ENCODE measurements at places on chromosomes 3 and 15. TPM values are rescaled to one million over a fixed set of nuclear protein-coding genes. Genes with fewer than 3 reads are reported as not detected.

DNA sequence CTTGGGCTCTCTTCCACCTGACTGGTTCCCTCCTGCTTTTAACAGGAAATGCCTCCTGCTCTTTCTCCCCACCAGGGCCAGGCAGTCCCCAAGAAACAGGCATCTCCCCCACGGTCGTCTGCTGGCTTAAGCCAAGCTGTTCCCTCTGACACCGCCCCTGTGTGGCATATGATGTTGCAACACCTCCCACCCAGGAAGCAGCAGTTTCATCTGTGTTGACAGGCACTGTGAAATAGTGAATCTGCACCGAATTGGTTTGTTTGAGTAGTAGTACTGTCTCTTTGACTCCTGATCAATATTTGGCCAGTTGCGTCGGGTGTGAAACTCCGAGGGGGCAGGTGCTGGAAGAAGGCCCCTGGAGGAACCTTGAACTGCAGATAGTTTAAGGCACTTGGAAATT, 188.8 kb downstream of the FEZF2 start:
- no peak for DNase-seq

LRIG1 gene
- total RNA-seq: 26.4 TPM

ERC2 gene
- not detected for total RNA-seq

DNA sequence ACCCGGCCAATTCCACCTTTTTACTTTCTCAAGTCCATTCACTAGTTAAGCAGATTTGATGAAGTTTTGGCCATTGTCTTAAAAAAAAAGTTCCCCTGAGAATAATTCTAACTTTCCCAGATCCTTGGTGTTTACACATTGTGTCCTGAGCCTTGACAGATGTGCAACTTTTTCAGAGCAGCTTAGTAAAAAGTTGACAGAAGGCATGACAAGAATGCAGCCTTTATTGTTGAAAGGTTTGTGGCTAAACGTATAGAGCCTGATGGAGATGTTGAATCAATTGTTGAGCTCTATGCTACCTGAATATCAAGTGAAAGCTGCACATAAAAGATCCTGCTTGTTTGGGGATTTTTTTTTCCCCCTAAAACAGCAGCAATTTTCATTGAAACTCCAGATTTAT, 75.3 kb upstream of the CMTM7 start:
- DNase-seq: no peak

GLT8D1 gene
- total RNA-seq: 43.0 TPM

DNA sequence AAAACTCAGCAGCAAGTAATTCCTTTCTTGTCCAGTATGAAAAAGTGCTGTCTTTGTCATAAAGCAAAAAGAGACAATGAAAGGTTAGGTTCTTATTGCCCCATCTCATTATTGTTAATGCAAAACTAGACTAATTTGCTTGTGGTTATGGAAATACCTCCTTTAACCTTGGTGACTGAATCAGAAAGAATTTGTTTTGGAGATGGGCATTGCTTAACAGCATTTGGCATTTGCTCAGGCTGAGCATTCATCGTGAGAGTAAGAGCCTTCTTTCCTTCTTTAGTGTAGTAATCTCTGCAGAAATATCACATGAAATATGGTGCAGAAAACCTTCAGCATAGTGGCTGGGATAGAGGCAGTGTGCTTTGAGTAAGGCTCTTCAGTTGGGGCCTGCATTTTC, 103.1 kb downstream of the CNTN6 start:
- no peak for DNase-seq

GRCh38 chr3:10527295-10528001, 22.1 kb upstream of the ATP2B2 start:
- no peak for DNase-seq

KBTBD12 gene
- total RNA-seq: not detected

GRCh38 chr3:196643201-196643749, 3.8 kb downstream of the NRROS start:
- DNase-seq: no peak

DNA sequence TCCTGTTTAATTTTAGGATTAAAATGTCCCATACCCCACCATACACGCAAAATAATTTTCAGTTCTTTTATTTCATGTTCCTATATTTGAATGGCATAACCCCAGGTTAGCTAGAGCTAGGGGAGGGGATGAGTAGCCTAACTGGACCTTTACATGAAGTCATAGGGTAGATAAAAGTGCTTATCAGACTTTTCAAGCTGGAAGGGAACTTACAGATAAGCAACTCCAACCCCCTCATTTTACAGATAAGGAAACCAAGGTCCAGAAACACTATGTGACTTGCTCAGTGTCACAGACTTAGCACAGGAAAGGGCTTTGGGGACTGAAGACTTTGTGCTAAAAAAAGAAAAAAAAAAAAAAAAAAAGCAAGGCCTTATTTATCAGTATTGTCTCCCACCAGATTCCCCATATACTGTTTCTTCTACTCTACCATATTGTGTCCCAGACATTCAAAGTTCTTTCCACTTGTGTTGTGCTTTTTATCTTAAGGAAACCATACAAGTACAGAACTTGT, 10.6 kb upstream of the TNIK start:
- DNase-seq: no peak

ITIH1 gene
- not detected for total RNA-seq

DNA sequence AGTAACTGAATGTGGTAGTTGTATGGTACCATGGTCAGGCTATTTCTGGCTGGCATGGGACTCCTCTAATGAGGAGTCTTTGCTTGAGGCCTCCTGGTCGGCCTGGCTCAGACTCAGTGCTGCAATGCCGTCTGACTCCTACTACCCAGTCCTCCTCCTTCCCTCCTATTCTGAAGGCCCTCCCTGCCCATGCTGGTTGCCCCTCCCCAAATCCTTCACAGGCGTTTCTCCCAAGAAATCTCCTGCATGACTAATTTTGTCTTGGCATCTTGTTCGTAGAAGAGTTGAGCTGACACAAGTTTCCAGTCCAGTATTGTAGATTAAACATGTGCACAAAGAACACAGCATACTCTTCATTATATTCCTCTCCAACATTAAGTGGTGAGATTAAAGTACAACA, 115.5 kb downstream of the NFKBIZ start:
- DNase-seq: no peak

DNA sequence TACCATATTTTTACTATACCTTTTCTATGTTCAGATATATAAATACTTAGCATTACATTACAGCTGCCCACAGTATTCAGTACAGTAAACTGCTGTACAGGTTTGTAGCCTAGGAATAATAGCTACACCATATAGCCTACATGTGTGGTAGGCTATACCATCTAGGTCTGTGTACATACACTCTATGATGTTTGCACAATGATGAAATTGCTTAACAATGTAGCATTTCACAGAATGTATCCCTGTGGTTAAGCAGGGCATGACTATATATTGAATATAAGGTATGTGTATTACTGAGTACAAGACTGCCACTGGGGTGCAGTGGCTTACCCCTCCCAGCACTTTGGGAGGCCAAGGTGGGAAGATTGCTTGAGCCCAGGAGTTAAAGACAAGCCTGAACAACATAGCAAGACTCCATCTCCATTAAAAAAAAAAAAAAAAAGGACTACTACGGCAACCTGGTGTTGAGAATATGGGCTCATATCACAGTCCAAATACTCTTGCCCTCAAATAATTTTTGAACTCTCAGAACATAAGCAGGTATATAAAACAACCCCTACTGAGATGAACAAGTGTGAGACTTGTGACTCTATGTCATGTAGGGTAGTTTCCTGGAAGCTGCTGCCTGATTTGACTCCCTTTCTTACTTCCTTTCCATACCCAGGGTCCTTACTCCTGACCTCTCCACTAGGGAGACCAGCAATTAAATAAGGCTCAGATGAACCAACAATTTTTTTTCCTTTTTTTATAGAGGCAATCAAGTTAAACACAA, 4.8 kb downstream of the PPP1R14D start:
- no peak for DNase-seq

GRCh38 chr3:143895805-143896204, 47.5 kb upstream of the SLC9A9 start:
- DNase-seq: no peak

DNA sequence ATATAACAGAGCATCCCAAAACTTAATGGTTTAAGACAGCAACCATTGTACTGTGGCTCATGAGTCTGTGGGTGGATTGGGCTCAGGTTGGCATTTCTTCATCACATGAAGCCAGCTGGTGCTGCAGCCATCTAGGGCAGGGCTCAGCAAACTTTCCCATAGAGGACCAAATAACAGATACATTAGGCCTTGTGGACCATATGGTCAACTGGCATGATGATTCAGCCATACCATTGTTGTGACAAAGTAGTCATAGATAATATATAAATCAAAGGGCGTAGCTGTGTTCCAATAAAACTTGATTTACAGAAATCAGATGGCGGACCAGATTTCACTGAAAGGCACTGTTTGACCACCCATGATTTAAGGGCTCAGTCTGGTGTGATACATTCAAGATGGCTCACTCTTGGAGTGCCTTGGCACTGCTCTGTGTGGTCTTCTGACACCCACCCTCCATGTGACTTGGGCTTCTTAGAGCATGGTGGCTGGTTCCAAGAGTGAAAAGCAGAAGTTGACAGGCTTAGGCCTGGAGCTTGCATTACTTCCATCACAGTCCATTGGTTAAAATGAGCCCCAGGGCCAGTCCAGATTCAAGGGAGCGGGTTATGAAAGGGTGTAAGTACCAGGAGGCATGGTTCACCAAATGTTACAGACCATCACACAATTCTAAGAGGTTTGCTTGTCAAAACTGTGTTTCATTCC, 40.8 kb upstream of the BHLHE40 start:
- no peak for DNase-seq

DNA sequence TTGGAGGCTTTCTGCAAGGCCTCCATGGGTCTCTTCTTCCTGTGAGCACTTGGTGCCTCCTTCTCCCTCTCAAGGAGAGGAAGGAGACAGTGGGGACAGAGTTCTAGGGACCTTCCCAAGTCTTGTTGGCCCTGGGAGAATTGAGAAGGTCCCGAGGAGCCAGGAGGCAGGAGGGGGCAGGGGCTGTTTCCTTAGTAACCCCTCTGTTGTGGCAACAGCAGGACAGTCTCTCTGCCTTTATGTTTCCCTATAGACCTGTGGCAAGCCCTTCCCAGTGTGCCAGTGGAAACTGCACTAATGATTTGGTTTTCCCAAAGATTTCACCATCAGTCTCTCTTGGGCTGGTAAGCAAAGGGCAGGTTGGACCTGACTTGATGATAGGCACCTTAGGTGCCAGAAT, 87.8 kb upstream of the GALNT15 start:
- DNase-seq: no peak

NTRK3 gene
- not detected for total RNA-seq

NSUN3 gene
- 14.0 TPM for total RNA-seq

DNA sequence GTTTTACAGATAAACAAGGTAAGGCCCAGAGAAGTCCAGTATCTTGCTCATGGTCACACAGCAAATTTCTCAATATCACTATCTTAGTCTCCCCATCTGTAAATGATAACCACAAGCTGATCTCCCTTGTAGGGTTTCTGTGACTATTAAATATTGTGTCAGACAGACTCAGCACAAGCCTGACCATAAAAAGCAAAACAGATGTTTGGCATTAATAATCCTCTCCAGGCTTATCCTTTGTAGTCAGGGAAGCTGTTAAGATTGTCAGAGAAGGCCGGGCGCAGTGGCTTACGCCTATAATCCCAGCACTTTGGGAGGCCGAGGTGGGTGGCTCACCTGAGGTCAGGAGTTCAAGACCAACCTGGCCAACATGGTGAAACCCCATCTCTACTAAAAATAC, 173.2 kb upstream of the PRICKLE2 start:
- no peak for DNase-seq

TLR9 gene
- total RNA-seq: 0.65 TPM

GRCh38 chr15:26691249-26691648, 81.6 kb downstream of the GABRB3 start:
- DNase-seq: no peak

- DNase-seq: no peak
These were observed 27.0 kb upstream of the IREB2 start for GRCh38 chr15:78411061-78411460.

- DNase-seq: no peak
These were observed 151.6 kb downstream of the SERPINI1 start for GRCh38 chr3:167887096-167887495.

- DNase-seq: no peak
These were observed 23.5 kb downstream of the CHP1 start for GRCh38 chr15:41254560-41254959.

GRCh38 chr3:58350627-58351013, 17.9 kb downstream of the PXK start:
- DNase-seq: no peak

SLC24A5 gene
- not detected for total RNA-seq

MESP1 gene
- total RNA-seq: 1.1 TPM

ZPLD1 gene
- total RNA-seq: not detected

SPATA12 gene
- not detected for total RNA-seq

TJP1 gene
- not detected for total RNA-seq

- DNase-seq: no peak
These were observed 13.0 kb downstream of the PHLDB2 start for GRCh38 chr3:111871809-111872623.

DNA sequence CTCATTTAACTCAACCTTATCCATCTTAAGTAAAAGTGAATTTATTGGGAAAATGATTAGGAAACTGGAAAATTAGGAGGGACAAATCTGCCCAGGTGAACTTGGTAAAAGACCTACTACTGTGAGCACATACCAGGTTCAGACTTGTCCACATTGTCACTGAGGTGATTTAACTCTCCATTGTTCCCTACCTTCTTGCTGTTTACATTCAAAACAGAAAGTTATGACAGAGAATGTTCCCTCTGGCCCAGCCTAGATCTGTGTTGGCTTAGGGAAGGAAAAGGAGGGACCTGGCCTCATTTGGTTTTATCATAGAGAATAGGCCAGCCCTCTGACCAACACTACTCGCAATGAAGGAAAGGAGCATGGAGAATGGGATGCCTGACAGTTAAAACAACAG, 117.6 kb downstream of the SATB1 start:
- DNase-seq: no peak

GRCh38 chr3:153094386-153094785, 67.6 kb upstream of the RAP2B start:
- DNase-seq: no peak

CPN2 gene
- total RNA-seq: not detected

DNA sequence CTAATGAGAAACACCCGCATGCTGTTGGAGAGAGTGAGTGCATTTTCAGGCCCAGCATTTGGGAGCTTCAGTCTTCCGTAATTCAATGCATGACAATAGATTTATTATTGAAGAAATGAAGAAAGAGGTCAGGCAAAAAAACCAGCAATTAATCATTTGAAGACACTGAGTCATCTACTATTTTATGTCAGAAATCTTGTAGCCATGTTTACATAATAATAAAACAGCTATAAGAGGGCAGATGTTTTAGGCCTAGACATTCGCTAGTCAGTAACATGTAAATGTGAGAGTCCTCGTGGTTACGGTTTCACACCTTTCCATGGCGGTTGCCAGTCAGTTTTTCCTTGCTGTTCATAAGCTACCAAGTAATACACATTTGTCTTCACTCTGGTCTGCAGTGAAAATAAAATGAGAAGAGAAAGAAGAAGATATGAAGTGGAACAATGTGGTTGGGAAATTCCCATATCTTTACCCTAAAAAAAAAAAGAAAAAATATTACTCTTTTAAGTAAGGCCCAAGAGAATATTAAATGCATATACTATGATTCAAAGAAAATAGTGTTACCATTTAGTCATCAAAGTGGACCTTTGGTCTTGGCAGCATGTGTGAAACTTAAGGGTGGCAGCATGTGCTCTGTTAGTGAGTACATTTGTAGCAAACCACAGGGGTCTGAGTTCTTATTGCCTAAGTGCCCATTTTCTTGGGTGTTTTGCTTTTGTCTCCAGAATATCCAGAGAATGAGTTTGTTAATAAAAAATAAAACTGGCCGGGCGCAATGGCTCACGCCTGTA, 140.5 kb upstream of the TBL1XR1 start:
- peak; percentile 42 for DNase-seq

Measured in activated CD4-positive, alpha-beta T cell treated with anti-CD3 and anti-CD28 coated beads, Interleukin-2, amount 10 ng/mL, durations not matched to agents 7 days and 5 days (primary cell).